Retinal pigment epithelial cell (primary cell): ENCODE measurements at places on chromosomes 1 and 21.

DNA sequence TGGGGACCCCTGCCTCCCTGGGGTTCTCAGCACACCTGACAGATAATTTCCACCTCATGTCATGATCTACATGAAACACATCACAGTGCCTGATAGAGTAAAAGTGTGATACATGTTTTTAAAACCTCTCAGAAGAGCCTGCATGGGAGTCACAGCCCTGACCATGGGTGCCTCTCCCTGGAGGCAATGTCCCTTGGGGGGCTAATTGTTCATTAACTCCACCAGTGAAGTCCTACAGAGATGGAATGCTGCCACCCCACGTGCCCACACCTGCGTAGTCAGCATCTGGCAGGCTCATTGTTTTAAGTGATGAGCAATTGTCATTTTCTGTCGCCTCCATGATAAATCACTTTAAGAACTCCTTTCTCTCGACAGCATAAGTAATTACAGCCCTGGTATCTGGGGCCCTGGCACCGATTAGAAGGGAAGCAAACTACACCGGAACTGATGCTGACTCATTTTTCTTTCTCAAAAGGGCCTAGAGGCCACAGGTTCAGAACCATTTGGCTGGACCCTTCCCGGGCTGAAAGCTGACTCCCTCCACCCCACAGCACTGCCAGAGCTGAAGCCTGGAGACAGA lies 109.6 kb upstream of the GJB5 start:
- DNase-seq = no peak

DNA sequence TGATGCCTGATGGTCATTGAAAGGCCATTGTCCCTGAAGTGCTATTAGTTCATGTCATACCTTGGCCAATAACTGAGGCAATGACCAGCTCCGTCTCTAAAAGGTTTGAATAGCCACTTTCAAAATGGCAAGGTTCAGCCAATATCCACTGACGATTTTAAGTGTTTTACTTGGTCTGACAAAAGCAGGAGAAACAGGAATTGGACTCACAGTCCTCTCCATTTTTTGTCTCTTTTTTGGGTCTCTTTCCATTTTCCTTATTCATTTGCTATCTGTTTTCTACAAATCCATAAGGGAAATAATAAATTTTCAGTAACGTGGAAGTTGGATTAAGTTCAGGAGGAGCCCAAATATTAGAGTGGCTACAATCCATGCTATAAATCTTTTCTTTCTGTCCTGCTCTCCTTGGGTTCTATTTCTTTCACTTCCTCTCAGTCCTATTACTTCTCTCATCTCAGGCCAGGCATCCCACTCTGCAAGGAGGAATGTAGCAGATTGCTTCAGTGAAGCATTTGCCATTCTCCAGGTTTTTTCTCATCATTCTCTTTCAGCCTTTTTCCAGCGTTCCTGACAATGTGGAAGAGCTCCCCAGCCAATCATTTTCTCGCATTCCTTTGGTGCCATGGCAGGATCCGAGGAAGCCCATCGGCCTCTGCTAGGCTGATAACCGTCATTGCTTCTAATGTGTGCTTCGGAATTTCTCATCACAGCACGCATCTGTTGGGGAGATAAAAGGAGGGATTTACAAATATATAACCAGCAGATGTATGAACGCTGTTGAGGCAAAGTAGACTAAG lies 414.5 kb downstream of the ADGRL2 start:
- DNase-seq = no peak

- no peak for DNase-seq
These were observed 34.3 kb upstream of the PSMG1 start for GRCh38 chr21:39217356-39218081.

DNA sequence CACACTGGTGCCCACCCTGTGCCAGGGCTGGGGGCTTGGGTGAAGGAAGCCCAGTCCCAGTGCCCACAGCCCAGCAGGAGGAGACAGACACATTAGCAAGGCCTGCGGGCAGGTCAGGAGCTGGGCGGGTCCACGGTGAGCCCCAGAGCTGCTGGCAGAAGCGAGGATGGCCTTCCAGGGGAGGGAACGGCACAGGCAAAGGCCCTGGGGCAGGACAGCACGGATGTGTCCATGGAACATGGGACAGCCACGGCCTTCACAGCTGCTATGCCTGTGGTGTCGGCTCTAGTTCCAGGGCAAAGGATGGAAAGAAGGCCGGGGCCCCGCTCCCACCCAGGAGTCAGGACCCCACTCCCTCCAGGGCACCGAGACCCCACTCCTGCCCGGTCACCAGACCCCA lies 165.0 kb upstream of the ARHGEF16 start:
- DNase-seq = no peak

DNA sequence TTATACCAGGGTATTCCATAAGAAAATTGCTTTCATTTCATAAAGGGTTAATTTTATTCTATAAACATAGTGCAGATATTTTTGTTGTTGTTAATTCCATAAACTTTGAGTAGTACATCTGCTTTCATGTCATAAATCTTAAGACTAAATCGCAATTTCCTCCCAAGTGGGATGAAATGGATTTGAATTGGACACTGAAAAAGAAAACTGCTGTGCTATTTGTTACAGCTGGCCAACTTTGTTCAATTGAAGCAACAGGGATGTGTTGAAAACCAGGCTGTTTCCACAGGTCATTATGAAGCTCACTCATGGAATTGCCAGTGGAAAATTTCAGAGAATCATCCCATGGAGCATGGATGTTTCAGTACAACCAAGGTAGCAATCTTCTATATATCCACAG lies 252.5 kb upstream of the RGS18 start:
- DNase-seq = no peak

DNA sequence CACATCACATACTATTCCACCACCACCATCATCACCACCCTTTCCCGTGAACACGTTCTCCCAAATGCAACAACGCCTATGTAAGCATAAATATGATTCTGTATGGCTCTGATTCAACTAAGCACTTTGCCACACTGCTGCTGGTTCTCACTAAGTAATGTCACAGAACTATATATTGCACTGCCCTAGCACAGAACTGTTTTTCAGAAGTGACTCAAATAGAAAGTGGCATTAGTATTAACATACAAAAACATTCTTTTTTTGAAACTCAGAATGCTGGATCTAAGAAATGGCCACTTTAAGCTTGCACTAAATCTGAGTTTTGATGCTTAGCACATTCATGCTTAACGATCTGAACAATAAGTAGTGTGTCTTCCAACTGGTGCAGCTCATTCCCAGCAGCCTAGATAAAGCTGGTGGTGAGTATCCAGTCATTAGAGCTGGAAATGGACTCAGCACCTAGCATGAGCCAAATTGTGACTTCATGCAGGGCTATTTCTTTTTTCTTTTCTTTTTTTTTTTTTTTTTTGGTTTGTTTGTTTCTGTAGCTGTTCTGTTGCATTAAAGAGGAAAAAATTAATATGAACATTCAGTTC lies 46.2 kb upstream of the ZC3H11B start:
- no peak for DNase-seq

GRCh38 chr21:45872902-45873301 lies 108.7 kb upstream of the COL6A1 start:
- no peak for DNase-seq
